ENCODE measurements at places on chromosomes 1 and 21.

GRCh38 chr1:97252925-97253324, 531.3 kb downstream of the PTBP2 start:
- DNase-seq = no peak

DNA sequence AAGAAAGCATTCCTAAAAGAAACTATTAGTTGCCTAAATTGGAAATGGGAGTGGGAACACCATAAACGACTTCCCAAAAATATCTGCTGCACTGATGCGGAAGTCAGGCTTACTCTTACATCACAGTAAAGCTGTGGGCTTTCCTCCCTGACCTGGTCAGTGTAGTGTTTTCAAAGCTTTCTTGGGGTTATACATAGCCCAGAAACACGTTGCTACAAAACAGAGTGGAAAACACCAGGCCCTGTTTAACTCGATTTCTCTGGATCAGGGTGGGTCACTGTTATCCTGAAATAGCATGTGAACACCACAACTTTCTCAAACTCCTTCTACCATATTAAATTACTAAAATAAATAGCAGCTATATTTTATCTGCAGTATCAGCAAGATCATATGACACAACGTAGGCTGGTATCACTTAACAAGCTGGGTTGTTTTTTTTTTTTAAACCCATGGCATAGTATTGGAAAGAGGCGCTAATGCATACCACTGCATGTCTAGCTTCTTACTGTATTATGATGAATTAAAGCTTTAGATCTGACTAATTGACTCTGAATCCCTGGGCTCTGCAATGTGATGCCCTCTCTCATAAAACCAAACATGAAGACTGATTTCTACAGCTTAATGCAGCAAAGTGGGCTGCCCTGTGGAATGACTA, 184.6 kb downstream of the TGFB2 start:
- no peak for DNase-seq

DNA sequence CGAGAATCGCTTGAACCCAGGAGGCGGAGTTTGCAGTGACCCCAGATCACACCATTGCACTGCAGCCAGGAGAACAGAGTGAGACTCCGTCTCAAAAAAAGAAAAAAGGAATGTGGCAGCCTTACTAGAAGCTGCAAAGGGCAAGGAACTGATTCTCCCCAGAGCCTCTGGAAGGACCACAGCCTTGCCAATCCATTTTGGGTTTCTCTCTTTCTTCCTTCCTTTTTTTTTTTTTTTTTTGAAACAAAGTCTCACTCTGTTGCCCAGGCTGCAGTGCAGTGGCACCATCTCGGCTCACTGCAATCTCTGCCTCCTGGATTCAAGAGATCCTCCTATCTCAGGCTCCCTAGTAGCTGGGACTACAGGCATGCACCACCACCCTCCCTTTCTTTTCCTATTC, 9.9 kb upstream of the IFNGR2 start:
- no peak for DNase-seq

- DNase-seq = no peak
Measured at GRCh38 chr1:156881101-156881500, 12.4 kb upstream of the PEAR1 start.

DNA sequence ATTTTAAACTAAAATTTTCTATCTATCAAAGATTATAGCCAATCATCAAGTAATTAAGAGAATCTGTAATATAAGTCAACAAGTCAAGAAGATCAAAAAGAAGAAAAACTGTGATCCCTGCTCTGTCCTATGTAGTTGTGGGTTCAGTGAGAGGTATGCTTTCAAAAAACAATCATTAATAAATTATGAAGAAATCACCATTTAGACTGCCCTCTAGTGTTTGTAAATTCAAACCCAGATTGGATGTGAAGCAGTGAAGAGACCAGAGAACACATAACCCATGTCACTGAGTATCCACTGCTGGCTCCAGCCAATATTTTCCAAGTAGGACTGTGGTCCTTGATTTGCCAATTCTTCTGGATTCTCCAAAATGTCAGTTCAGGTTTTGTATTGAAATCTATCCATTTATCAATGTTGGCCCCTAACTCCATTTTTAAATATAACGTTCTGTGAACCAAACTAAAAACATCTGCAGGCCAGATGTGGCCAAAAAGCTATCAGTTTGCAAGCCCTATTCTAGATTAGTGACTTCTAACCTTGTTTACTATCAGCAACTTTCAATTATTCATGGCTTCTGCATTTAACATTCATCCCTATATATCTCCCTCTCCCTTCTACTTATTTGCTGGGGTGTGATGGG, 467.5 kb upstream of the CXADR start:
- no peak for DNase-seq

GRCh38 chr21:24730661-24731060, 876.6 kb downstream of the MRPL39 start:
- DNase-seq = no peak

- DNase-seq = no peak
Measured at GRCh38 chr1:210072129-210072528, 134.1 kb downstream of the SYT14 start.

GRCh38 chr21:42400525-42400924, 3.2 kb upstream of the UBASH3A start:
- DNase-seq = no peak

- no peak for DNase-seq
Measured at GRCh38 chr1:173934440-173934839, 17.3 kb upstream of the SERPINC1 start.

DNA sequence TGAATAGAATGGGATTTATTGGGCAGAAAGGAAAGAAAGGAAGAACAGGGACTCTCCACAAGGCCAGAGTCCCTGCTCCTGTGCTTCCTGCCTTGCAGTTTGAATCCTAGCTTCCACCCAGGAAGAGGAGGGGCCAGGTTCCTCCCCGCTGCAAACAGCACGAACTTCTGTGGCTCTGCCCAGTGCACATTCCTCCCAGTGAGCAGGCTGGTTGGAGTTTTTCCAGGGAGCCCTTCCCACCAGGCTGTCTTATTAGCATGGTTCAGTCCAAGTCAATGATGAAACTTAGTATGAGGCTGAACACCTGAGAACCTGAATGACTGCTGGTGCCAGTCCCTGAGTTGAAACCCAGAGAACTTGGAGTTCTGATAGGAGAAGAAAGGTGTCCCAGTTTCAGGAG, 247.2 kb downstream of the DUSP10 start:
- no peak for DNase-seq

- no peak for DNase-seq
Measured at GRCh38 chr1:63322114-63322943, at the start of gene FOXD3. FOXD3 (plus strand) TSS chr1:63322567; CDS start chr1:63323059, 492 bp downstream.
